ENCODE measurements at places on chromosomes 1 and 21. TPM values are rescaled to one million over a fixed set of nuclear protein-coding genes. Genes with fewer than 3 reads are reported as not detected.

The MARK1 gene
- not detected for total RNA-seq

The FBXO2 gene
- 3.7 TPM for total RNA-seq

DNA sequence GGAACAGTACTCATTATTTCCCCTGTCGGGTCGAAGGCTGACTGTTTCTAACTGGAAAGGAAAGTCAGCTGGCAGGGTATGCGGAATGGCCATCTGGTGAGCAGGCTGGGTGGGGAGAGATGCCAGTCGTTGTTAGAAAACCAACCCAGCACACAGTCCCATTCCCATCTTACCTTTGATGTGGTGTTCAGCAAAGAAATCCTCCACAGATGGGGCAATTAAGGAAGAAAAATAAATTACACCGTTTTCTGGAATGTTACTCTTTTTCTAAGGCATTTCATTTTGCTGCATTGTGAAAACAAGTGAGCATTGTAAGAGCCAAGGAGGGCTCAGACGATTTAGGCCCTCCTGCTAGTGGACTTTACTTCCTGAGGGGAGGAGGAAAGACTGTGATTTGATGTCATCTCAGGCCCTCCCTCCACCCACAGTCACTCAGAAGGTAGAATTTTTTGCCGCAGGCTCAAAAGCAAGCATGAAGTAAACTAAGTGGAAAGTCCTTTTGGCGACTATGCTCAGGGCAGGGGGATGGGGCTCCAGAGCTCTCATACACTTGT, at the start of gene SLC16A4:
SLC16A4 (minus strand) TSS at position 335 of the 554 bp plus-strand sequence. CDS start 1,703 bp downstream, outside the sequence.
- no peak for DNase-seq

GRCh38 chr1:40878906-40879305, 16.7 kb upstream of the CITED4 start:
- DNase-seq: no peak

- peak; percentile 72 for DNase-seq
Observed at GRCh38 chr21:45128613-45129188, 54.3 kb downstream of the ADARB1 start.

The OR2M3 gene
- total RNA-seq: not detected

The DRAXIN gene
- total RNA-seq: 0.08 TPM

DNA sequence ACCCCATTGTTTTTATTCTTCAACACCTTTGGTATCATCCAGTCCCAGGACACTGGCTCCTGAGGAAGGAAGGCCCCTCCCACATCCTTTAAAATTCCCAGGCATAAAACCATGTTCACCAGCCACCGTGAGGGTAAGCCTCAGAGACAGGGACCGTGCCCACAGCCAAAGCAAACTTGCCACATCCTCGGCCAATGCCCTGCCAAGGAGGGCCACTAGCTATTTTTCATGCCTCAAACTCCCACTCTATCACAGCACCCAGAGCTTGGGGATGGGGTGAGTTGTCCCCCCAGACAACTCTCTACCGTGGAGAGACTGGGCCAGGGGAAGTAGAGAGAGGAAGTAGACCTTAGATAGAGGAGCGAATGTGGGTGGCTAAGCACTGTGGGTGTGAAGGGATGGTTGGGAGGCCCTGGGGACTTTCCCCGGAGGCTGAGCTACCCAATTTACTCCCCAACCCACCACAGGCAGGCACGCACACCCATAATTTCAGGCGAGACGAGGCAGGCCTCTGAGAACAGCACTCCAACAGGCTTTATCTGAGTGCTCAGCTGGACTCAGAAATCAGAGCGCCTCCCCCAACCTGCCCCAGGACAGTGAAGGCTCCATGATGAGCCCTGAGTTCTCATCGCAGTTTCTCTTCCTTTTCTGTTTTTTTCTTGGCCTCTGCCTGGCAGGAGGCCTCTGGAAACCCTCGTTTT, 15.9 kb upstream of the BTG2 start:
- DNase-seq: peak; percentile 77

The GPR52 gene
- 0.99 TPM for total RNA-seq

GRCh38 chr1:98733782-98734112, 72.2 kb downstream of the SNX7 start:
- DNase-seq: no peak

The HLCS gene
- 10.0 TPM for total RNA-seq

DNA sequence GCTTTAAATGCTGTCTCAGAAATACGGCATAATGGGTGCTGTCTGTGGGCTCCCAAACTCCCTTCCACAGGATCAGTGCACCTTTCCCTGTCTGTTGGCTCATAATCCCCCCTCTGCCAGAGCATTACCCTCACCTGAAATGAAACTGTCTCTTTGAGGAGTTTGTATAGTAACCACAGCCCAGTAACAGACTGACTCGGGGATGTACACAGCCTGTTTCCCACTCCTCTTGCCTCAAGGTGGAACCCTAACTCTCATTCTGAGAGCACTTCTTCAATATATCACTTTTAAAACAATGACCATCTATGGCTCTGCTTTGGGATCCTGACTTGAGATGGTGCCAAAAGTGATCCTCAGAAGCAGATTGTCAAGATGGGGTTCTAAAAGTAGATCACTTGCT, 332.5 kb downstream of the AMY1C start:
- DNase-seq: no peak

GRCh38 chr1:41009466-41009865, 12.1 kb downstream of the SLFNL1 start:
- DNase-seq: no peak

The SLC5A9 gene
- total RNA-seq: not detected

DNA sequence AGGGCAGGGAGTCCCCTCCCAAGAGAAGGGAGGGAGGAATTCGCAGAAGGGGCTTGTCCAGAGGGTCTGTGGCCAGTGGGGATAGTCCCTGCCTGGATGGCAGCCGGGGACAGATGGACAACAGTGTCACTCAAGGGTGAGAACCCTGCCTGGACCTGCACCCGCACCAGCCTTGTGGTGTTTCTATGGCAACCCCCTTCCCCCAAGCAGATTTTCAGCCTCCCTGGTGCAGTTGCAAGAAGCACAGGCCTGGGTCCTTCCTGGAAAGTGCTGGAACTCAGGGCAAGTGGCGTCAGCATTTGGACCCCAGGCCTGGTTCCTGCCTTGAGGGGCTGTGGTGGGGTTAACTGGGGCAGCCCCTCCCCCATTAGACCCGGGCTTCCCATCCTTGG, 83.8 kb upstream of the ACTL8 start:
- DNase-seq: no peak

The FAM167B gene
- total RNA-seq: 0.38 TPM

- DNase-seq: no peak
Observed at GRCh38 chr1:17310068-17310640, 2.2 kb downstream of the PADI4 start.

DNA sequence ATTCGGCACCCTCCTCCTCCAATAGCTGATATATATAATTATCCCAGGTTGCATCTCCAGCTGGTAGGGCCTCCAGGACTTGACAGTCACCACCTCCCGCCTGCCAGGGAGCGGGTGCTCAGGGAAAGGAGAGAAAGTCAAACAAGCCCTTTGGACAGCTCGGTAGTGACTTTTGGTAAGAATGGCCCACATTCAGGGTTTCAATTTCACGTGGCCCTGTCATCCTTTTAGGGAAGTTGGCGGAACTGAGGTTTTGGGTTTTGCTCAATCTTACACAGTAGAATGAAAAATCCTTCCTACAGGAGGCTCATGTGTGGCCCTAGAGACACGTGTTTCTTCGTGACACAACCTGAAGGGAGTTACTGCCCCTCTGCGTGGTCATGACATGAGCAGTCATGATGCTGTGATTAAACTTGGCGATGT, 44.2 kb downstream of the CAPN8 start:
- no peak for DNase-seq

The MRPL37 gene
- total RNA-seq: 24.4 TPM

DNA sequence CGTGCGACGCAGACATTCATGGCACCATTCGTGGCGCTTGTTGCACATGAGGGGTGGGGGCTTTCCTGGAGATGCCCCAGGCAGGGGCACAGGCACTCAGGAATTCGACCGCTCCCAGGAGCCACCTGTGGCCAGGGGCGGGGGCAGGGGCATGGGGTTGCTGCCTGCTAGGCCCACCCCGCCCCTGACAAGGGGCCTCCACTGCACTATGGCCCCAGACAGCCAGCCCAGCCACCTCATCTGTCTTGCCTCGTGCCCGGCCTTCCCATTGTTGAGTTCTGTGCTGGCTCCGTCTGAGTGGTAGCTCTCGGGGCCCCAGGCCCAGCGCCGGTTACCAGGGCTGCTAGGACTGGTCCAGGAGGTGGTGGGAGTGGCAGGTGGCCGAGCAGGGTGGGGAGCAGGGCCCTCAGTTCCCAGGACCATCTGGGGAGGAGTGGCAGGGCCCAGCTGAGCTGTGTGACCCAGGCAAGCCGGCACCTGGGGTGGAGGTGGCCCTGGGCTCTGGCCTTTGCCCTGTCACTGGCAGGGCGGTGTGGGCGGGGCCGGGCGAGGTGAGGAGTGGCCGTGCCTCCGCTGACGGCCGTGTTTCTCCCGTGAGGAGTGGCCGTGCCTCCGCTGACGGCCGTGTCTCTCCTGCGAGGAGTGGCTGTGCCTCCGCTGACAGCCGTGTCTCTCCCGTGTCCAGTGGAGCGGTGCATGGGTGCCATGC, 1.9 kb downstream of the PLCH2 start:
- no peak for DNase-seq

- DNase-seq: no peak
Observed at GRCh38 chr1:19220080-19220846, 10.2 kb upstream of the UBR4 start.

GRCh38 chr21:45309069-45309986, 21.6 kb upstream of the POFUT2 start:
- DNase-seq: peak; percentile 56

DNA sequence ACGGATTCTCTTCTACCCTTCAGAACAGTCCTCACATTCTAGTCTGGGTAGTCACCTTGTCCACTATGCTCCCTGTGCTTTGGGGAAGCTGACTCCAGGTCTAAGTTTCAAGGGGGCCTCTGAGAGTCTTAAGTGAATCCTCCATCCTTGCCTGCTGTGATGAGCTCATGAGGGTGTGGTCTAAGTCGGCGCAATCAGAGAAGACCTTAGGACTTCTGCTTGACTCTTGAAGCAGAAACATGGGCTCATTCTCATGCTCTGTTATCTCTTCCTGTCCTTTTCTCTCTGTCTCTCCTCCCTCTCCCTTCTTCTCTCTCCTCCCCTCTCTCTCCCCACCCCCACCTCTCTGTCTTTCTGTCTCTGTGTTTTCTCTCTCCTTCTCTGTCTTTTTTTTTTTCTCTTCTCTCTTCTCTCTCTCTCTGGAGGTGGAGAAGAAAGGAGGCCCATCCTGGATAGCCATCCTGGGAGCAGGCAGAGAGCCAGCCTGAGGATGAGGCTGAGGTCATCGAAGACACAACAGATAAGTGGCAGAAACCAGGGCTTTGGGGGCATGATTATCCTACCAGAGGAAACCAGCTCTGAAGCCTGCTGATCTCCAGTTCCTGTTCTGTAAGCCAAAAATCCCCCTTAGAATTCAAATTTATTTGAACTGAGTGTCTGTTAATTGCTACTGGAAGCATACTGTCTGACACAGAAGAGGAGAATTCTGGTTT, 245.6 kb downstream of the SIPA1L2 start:
- no peak for DNase-seq

DNA sequence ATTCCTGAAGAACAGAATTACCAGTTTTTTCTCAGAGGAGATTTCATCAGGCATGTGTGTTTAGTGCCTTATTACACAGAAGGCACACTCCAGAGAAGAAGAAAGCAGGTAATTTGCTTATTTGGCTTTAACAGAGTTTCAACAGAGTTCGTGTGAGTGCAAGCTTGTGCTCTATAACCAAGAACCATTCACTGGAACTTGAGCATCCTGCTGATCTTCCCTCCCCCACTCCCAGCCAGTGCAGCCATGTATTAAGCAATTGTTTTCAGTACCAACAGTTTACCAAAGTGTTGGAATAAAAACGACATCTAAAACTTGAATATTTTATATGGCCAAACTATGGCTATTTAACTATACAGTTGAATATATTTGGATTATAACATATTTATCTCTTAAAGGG, 4.3 kb downstream of the MGST3 start:
- no peak for DNase-seq

DNA sequence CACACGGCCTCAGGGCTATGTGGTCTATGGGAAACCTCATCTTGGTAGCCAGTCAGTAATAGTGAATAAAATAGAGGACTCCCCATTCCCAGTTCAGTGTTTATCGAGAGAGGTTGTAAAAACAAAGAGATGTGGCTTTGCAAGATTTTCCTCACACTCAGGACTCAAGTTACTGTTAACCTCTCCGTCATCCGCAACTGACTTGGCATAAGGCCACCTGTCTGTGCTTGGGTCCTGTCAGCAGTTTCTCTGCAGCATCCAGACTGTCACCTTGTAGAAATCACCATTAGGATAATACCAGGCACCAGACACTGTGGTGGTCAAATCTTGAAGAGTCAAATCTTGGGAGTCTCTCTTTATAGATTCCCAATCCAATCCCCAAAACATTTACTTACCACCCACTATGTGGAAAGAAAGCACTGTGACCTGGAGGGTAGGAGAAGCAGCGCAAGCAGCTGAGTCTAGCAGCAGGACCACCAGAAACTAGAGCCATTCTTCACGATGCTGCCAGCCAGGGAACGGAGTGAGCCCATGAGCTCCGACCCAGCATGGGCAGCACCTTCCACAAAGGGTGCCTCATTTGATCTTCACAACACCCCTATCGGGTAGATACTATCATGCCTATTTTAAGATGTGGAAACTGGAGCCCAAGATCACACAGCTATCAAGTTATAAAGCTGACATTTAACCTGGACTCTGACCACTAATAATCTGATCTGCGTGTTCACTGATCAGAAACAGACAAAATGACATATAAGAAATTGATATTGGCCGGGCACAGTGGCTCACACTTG, 5.6 kb upstream of the GPR25 start:
- no peak for DNase-seq

The RCAN3 gene
- 191 TPM for total RNA-seq

DNA sequence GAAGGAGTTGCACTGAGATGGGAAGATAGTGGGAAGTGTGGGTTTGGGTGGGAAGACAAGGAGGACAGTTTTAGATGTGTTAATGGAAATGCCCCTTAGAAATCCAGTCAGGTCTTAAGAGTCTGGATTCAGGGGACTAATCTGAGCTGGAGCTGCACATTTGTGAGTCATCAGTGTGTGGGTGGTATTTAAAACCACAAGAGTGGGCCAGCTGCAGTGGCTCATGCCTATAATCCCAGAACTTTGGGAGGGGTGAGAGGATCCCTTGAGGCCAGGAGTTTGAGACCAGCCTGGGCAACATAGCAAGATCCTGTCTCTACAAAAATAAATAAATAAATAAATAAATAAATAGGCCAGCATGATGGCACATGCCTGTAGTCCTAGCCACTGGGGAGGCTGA, 40.9 kb upstream of the SLC6A9 start:
- no peak for DNase-seq

The NFIA gene
- total RNA-seq: 5.9 TPM

The MTMR11 gene
- total RNA-seq: 0.70 TPM

The BCAN gene
- not detected for total RNA-seq

DNA sequence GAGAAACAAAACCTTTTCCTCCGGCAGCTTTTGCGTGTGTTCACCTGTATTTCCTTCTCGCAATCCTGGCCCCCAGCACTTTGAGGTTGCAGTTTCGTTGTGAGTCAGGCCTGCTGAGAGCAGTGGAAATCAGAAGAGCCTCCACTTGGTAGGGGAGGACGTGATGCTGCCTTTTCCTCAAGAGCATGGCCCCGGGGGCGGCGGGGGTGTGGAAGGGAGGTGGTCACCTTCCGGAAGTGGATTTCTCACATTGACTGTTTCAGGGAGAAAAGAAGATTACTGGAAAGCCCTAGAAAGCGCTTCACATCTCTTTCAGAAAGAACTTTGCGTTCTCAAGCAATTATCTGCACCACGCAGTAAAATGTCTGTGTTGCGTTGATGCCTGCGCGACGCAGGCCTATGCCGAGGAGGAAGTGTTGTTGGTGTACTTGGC, 12.2 kb upstream of the IL10 start:
- peak; percentile 49 for DNase-seq

- DNase-seq: no peak
Observed at GRCh38 chr1:9251501-9251900, 16.9 kb downstream of the H6PD start.

GRCh38 chr1:202007304-202007703, 3.1 kb upstream of the ELF3 start:
- no peak for DNase-seq

The CASZ1 gene
- total RNA-seq: 22.8 TPM
